Islet precursor cell (in vitro differentiated cells): ENCODE measurements at places on chromosomes 5 and 9.

DNA sequence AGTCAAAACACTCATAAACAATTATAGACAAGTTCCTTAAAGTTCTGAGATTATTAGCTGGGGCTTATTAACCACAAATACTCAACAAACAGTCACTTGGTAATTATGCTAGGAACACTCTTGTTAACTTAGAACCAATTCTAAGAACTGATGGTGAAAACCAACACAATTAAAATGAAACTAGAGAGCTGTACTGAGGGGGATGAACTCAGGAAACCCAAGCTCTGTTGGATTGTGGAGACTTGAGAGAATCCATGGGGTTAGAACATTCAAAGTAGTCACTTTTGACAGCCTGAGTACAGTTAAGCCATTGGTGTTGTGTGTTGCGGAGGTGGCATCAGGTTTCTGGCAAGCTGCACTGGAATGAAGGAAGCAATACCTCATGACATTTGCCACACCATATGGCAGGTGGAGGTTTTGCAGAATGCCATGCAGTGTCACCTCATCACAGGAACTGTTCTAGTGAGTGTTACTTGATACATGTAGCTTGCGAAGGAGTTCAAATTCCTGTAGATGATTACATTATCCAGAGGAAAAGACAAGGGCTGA is 480.9 kb upstream of the CD180 start:
- no peak for DNase-seq

DNA sequence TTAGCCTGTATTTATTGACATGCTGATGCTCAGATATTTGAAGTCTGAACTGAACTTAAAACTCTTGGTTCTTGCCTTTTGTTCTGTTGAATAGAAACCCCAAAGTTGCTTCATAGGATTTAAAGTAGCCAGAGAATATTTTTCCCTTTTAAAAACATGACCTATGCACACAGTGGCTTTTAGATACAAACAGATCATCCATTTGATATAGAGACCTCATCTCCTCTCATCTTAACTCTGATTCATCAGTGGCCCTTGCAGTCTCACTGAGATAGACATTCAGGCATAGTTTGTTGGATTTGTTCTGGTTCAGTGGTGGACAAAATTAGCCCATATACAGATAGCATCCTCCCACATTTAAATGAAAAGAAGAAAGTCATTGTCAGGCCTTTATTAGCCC is 43.5 kb upstream of the PJA2 start:
- DNase-seq, result no peak

GRCh38 chr5:15222156-15222555 is 277.8 kb upstream of the FBXL7 start:
- no peak for DNase-seq

- no peak for DNase-seq
Measured at GRCh38 chr9:5949103-5949699, 58.5 kb downstream of the MLANA start.

GRCh38 chr9:20526500-20527319 is 95.6 kb downstream of the MLLT3 start:
- DNase-seq, result no peak
